ENCODE measurements at places on chromosomes 6 and 20.

- DNase-seq, result no peak
Measured at GRCh38 chr20:58483470-58483869, 31.7 kb downstream of the APCDD1L start.

- DNase-seq, result no peak
Measured at GRCh38 chr20:62733891-62734290, 25.3 kb downstream of the NTSR1 start.

DNA sequence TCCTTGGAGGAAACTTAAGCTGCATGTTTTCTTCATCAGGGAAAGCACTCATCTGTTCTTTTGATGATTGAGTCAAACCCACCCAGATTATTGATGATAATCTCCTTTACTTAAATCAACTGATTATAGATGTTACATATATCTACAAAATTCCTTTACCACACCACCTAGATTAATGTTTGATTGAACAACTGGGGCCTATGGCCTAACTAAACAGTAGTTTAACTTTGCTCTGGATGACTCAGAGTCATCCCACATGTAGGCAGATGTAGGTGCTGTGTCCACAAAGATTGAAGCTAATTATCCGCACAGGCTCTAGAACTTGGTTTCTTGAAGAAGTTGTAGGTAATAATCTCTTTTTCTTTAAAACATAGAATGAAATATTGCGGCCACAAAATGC is 42.2 kb downstream of the PKIB start:
- no peak for DNase-seq

- no peak for DNase-seq
Measured at GRCh38 chr6:152360034-152360433, 277.1 kb downstream of the SYNE1 start.

GRCh38 chr6:10418862-10419748 is 4.2 kb upstream of the TFAP2A start:
- DNase-seq, result no peak

DNA sequence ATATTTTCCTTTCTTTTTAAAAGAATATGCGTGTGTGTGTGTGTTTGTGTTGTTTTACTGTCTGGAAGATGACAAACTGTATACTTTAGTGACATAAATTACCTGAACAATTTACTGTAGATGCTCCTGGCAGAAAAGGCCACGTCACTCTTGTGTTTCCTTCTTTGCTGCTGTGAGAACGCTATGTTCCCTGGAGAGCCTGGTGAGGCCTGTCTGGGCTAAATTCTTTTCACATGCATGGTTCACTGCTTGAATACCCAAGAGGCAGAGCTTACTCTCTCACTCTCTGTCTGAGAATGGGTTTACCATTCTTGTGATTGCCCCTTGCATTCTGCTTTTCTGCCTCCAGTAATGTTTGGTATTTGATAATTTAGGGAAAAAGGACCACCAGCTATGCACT is 64.3 kb downstream of the EDN1 start:
- DNase-seq, result no peak

GRCh38 chr20:9298906-9299305 is 215.5 kb upstream of the LAMP5 start:
- no peak for DNase-seq

- no peak for DNase-seq
Measured at GRCh38 chr6:143516690-143517446, 5.3 kb upstream of the FUCA2 start.

DNA sequence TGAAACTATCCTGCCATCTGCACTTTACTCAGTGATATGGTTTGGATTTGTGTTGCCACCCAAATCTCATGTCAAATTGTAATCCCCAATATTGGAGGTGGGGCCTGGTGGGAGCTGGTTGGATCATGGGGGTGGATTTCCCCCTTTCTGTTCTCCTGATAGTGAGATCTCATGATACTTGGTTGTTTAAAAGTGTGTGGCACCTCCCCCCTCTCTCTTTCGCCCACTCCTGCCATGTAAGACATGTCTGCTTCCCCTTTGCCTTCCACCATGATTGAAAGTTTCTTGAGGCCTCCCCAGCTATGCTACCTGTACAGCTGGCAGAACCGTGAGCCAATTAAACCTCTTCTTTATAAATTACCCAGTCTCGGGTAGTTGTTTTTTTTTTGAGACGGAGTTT is 18.0 kb downstream of the PIGT start:
- DNase-seq, result no peak

DNA sequence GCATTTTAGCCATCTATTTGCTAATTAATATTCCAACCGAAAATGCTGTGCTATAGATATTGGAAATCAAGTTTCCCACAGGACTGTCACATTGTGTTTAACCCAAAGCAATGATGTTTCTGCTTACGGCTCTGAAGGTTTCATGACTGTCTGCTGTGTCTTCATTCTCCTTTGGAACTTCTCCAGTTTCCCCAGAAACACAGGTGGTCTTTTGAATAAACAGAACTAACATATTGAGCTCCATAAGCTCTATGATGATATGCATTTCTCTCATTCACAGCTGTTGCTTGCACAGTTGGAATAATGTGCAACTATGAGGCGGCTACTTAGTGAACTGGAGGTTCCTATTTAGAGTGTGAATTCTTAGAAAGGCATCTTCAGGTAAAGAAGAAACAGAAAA is 266.0 kb upstream of the ID4 start:
- DNase-seq, result no peak

- DNase-seq, result no peak
Measured at GRCh38 chr20:40497899-40498691, 190.9 kb downstream of the MAFB start.

DNA sequence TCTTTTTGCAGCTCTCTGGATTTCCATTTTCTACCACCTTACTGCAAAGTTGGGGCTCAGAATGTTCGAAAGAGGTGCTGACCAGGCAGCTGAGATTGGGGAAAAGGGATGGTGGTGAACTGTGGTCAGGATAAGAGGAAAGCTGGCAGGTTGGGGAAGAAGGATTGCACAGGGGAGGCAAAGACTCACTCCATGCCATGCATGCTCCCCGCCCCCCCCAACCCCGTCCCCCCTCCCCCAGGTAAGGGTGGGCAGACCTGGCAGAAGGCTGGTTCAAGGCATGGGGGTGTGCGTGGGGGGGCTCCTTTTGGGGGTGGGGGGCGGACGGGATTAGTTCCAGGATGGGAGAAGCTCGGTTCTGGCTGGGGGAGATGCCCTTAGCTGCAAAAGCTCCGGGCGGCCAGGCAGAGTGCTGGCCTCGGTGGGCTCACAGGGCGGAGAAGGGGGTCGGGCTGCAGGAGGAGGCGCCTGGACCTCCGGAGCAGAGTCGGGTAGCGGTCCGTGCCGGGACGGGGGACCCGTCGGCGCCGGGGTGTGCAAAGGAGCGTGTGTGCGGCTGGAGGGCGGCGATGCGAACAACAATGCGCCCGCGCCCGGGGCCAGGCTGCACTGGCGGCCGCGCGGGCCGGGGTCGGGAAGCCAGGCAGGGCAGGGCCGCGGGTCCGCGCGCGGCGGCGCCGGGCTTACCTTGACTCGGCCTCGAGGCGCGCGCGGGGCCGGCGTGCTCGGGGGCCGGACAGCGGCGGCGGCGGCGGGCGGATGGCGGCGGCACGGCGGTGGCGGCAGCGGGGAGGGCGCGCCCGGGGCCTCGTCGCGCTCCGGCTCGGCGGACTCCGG is 880 bp downstream of the ADNP start:
- DNase-seq, result no peak

- no peak for DNase-seq
Measured at GRCh38 chr6:142943711-142944123, 1.3 kb downstream of the HIVEP2 start.

GRCh38 chr6:122198922-122199321 is 200.5 kb upstream of the HSF2 start:
- no peak for DNase-seq

- DNase-seq, result no peak
Measured at GRCh38 chr6:28865401-28866204, 58.2 kb downstream of the TRIM27 start.

DNA sequence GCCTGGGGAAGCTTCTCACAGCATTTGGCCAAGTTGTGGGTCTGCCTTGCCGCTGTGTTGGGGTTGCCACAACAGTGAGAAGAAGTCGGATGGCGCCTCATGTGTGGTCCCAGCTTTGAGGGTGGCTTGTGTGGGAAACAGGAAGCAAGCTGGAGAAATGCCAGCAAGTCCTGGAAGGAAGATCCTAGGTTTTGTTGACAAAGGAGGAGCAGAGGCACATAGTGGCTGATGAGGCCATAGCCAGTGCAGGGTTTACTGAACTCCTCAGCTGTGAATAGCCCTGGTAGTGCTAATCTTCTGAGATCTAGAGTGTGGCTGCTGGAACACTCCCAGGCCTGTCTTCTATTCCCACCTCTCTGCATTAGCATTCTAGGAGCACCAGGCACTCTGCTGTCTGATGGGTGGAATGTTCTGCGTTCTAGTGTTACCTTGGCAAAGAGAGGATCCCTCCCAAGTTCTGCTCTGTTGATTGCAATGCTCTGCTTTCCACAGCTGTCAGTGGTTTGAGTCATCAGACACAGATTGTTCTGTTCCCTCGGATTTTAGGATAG is 25.2 kb downstream of the SNPH start:
- no peak for DNase-seq

DNA sequence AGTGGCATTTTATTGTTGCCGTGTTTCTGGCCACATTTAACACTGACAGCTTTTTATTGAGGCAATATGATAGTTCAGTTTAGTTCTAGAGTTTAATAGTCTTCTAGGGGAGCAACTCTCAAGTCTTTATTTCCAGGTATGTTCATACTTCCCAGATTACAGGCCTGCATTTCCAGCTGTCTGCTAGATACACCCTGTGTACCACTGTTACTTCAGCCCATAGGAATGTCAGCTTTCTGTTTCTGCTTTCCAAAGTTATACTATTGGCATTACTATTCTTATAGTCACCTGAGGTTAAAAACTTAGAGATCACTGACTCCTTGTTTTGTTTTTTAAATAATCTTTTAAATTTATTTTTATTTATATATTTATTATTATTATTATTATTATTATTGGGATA is 7.6 kb downstream of the ZNF451 start:
- no peak for DNase-seq

DNA sequence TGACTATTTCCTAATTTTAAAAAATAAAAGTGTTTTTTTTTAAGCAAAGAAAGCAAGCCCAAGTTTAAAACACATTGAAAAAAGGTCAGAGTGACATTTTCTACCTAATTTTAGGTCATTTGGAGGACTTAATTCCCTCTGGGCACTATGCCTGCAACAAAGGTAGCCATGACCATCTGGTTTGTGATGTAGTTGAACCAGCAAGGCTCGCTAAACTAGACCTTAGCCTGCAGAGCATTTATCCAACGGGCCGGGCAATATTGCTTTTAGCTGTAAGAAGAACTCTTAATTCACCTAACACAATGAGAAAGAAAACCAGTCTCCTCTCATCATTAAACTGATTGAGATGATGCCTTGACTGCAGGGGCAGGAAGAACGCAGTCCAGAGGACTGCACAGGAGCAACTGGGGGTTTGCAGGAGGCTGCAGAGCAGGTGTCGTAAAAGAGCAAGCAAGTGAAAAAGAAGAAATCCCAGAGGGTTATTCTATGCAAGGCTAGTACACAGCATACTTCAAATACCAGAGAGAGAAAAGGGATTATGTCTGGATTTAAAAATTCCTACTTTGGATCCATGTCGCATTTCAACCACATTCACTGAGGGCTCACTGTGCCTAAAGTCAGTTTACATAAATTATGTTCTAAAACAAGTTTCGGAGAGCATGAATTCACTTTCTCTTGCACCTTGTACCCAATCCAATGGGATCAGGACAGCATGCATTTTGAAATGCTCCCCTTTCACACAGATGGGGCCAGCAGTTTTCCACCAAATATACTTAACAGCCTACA is 12.8 kb downstream of the TRAF3IP2 start:
- no peak for DNase-seq

- no peak for DNase-seq
Measured at GRCh38 chr6:112253498-112253840, 898 bp downstream of the LAMA4 start.

DNA sequence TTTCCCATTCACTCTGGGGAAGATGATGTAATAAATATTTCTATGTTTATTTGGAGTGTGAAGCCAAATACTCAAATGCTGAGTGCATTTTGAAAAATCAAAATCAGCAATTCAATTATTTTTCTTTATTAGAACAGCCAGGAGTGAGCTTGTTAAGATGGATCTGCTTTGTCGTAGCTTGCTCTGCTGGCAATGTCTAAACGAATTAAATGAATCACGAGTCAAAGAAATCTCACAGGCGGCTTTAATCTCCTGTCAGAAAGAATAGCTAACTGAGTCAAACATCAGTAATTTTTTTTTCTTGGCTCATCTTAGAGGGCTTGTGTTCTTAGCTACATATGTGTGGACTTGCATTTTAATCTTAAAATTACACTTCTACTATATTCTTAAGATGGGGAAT is 100.2 kb upstream of the HMGN3 start:
- DNase-seq, result no peak

DNA sequence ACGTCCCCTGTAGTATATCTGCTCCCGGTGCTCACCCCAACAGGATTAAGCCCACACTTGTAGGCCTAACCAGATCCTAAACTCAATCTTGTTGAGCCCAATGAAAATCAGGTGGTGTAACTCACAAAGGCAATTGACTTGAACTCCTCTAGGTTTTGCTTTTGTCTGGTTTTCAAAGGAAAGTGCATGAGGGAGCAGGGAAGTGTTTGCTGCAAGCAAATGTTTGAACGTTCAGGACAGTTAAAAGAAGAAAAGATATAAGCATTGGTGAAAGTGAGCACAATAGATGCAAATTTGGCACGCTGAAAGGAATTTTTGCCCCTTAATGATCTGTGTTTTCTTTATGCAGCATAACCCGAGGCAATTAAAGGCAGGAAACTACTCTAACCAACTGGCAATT is 212.6 kb downstream of the PLCB1 start:
- DNase-seq, result no peak

DNA sequence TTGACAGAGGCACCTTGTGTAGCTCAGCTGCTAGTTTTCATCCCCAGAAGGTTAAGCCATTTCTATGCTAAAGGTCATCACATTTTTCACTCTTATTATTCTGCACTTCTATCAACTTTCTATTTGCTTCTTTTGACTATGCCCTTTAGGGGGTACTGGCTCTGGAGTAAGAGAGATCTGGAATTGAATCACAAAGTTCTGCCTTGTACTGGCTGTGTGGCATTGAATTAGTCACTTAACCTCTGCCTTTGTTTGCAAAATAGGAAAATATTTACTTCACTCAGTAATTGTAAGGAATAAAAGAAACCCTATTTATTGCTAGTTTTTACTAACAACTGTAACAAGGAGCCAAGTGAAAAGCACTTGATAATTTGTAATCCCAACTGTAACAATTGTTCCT is 56.8 kb upstream of the MTRF1L start:
- no peak for DNase-seq

GRCh38 chr6:131950767-131951575 is at the start of gene CCN2:
CCN2 (minus strand) TSS chr6:131951372; CDS start chr6:131951172, 200 bp downstream.
- DNase-seq, result no peak

DNA sequence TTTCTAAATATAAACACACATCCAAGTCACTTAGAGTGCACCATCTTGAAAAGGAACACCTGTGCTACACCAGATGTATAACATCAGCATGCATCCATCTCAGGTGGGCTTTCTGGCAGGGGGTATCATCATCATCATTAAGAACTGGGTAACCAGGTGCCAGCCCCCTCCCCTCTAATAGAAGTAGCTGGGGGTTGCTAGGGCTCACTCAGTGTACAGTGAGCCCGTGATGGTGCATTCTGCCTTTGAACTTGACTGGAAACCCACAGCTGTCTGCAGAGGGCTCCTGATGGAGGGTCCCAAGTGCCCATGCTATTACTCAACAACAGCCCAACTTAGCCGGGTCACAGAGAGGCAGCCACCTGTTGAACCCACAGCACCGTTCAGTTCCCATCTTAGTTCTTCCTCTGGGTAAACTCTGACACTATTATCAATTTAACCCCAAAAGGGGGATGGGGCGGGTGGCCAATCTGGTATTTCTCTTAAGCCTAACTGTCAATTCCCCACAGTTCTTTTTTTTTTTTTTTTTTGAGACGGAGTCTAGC is 32.7 kb upstream of the CCND3 start:
- DNase-seq, result no peak

Measured in NCI-H2081 treated with DMSO at 0.1 percent for 48 hours (cell line).